CD4-positive, alpha-beta T cell (primary cell): ENCODE measurements at places on chromosomes 3 and 15.

GRCh38 chr15:29093696-29094343, 175.8 kb downstream of the NSMCE3 start:
- DNase-seq: no peak

DNA sequence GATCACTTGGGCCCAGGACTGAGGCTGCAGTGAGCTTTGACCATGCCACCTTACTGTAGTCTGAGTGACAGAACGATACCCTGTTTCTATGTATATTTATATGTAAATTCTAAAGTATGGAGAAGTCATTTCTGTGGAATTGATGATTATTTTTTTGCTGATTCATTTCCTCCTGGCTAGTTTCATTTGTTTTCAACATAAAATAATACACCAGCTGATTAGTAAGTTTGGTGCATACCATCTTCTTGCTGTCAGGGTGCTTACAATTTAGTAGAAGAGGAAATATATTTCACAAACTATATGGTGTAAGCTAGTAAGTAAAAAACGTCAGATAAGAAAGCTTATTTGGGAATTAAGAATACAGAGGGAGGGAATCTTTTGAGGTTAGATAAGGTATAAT, 36.0 kb downstream of the SLC25A26 start:
- no peak for DNase-seq

DNA sequence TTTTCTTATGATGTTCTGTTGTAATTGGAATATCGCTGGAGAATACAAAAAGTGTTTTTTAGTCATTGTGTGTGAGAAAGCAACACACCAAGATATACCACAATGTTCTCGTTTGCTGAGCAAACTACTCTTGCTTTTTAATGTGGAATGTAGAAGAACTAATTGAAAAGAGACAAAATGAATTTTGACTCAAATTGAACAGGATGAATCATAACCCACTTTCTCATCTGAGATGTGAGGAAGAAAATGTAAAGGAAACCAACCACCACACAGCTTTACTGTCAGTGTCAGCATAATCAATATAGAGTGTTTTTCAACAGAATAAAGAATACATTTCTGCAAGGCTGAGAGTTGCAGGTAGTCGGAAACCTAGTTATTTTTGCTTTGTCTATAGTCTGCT, 448.8 kb upstream of the TPRG1 start:
- DNase-seq: no peak

DNA sequence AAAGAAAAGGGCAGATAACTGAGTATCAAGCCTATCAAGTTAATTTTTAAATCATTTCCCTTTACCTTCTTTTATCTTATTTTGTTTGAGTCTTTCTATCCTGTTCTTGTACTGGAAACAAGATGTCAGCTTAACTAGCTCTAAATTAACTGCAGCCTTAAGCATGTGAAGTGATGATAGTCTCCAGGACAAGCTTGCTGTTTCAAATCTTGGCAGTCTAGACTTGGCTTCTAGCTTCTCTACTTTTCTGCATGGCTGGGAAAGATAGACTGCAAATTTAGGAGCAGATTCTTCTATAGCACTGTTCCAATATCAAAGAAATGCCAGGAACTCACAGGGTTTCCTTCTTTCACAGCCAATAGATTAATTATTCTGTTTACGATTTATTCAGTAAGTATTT, 1034.4 kb downstream of the TUSC7 start:
- no peak for DNase-seq

GRCh38 chr15:65059369-65059750, 8.4 kb downstream of the RASL12 start:
- DNase-seq: no peak

- no peak for DNase-seq
These were observed 772.3 kb downstream of the SI start for GRCh38 chr3:164306042-164306441.

- DNase-seq: no peak
These were observed 226.1 kb downstream of the TLE3 start for GRCh38 chr15:69871511-69872134.

GRCh38 chr3:190116551-190117067, 4.1 kb downstream of the P3H2 start:
- no peak for DNase-seq

- DNase-seq: no peak
These were observed 37.7 kb upstream of the PRR20G start for GRCh38 chr3:127325629-127325961.

- DNase-seq: no peak
These were observed 322.9 kb downstream of the RORA start for GRCh38 chr15:60906146-60906674.

- no peak for DNase-seq
These were observed 58.5 kb downstream of the ST8SIA2 start for GRCh38 chr15:92452143-92452542.

GRCh38 chr3:103617961-103618360, 1183.1 kb downstream of the ZPLD1 start:
- DNase-seq: no peak

DNA sequence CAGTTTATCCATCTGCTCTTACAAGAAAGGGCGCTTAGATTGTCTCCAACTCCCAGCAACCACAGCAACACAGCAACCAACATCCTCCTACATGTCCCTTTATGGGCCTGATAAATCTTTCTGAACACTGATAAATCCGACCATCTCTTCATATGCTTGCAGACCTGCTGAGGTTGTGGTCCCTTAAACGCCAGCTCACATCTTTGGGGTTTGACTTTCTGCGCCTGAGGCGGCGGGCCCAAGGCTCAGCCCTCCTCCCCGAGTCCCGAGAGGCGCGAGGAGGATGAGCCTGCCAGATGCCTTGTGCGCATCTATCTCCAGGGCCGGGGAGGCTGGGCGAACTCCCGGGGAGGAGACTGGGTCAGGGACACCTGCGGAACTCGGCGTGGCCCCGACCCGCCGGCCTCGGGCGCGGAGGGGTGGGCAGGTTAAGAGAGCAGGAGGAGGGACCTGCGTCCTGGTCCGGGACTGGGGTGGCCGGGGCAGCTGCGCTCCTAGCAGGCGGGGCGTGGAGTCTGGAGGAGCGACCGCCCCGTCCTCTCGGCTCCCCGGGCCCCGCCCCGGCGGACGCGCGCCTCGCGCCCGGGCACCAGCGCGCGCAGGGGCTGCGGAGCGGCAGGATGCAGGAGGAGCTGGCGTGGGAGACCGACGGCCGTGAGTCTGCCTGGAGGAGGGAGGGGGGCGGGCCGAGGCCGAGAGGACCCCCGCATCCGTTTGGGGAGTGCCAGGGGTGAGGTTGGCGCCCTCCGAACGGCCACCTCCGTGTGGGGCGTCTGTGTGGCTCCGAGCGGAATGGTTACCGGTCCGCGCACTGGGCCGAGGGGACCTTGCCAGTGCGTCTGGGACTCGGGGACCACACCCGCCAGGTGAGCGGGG, at the start of gene ANKDD1A:
Gene ANKDD1A (plus strand): TSS at position 592 of the 876 bp plus-strand sequence. CDS start 29 bp downstream, at position 621.
- DNase-seq: peak; percentile 4

DNA sequence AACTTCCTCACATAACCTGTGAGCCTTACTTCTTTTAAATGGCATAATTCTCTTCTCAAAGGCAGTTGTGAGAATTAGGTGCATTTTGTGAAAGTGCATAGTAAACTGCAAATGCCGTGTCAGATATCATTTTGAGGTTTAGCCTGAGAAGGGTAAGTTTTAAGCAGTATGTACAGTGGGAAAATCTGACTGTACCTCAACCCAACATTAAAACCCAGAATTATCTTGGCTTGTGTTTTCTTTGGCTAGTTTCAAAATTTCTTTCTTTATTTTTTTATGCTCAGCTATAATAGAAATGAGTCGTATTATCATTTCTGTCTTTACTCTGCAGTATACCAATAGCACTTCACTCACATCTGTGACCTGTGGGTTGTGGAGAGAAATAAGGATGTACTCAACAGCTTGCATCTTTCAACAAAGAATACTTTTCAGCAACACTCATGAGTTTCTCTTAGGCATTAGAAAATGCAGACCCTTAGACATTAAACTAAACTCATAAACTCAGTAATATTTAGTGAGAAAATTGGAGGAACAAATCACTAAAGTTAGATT, 65.7 kb downstream of the RASA2 start:
- DNase-seq: no peak

DNA sequence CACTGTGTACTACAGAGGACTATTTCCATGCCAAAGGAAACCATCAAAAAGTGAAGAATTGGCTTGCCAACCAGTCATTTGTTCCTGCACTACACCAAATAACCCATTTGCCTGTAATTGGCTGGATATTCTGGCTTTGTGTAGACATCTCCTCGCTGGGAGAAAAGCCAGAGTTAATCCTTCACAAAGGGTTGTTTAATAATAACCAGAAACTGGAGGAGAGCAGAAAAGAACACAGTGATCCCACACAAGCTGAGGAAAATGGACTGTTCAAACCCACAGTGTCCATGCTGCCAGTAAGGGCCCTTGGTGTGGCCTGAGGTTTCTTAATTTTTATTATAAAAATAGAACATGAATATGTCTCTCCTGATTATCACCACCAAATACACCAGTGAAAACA, 294.0 kb downstream of the RORA start:
- no peak for DNase-seq

DNA sequence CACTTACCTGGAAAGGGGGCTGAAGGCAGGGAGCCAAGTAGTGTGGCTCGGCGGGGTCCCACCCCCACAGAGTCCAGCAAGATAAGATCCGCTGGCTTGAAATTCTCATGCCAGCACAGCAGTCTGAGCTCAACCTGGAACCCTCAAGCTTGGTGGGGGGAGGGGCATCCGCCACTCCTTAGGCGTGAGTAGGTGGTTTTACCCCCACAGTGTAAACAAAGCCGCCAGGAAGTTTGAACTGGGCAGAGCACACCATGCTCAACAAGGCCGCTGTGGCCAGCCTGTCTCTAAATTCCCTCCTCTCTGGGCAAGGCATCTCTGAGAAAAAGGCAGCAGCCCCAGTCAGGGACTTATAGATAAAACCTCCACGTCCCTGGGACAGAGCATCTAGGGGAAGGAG, 156.3 kb downstream of the KBTBD8 start:
- no peak for DNase-seq
